ENCODE measurements at places on chromosomes 12 and 14.
A peak's percentile ranks its signal among the peaks of the same experiment; 100 is the strongest.

DNA sequence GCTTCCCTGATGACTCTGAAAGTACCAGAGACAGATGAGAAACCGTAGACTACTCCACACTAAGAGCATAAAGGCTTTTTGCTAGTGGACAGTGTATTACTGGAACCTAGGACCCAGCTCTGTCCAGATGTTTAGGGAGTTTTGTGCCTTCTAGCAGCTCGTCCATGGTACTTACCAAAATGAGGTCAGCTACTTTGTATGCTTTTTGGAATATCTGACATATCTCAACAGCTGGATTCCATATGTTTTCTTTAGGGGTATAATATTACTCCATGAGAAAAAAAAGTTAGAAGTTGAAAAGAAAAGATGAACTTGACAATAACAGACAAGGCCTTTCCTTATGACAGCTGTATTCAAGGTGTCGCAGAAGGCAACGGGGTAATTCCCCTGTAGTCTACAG lies 32.1 kb upstream of the FRMD6 start:
- DNase-seq, result no peak

DNA sequence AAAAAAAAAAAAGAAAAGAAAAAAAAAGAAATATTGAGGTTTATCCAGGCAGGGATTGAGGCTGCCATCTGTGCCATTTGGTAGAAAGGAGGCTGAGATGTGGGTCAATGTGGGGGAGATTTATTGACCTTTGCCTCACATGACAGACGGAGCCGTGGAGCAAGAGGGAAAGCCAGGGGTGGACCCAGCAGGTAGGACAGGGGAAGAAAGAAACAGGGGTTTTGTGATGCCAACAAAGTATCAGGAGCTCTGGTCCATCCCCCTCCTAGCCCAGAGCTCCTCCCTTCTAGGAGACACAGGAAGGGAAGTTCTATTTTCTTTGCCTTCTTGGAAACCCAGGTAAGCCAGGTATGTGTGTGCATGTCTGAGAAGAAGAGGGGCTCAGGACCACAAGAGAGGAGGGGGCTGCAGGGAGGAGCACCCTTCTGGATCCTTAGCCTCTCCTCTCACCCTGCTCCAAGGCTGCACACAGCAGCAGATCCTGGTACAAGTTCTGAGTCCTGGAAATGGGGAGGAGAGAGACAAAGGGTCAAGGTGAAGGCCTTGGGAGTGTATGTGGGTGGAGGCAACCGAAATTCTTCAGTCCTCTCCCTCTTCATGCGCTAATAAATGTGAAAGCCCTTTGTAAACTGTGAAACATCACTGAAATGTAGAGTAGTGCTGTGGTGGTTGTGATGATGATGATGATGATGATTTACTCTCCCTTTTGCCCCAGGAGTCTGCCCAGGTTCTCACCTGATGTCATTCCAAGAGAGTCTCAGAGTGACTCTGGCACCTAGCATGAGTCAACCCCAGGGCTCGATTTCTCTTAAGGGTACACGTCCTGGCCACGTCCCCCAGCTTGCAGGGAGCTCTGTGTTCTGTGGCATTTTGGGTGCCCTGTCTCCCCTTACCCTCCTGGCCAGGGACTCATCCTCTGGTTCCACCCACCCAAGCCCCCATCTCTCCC lies 26.3 kb downstream of the ZFP36L1 start:
- no peak for DNase-seq

GRCh38 chr12:10503460-10503859 lies 2.2 kb upstream of the EIF2S3B start:
- DNase-seq, result no peak

DNA sequence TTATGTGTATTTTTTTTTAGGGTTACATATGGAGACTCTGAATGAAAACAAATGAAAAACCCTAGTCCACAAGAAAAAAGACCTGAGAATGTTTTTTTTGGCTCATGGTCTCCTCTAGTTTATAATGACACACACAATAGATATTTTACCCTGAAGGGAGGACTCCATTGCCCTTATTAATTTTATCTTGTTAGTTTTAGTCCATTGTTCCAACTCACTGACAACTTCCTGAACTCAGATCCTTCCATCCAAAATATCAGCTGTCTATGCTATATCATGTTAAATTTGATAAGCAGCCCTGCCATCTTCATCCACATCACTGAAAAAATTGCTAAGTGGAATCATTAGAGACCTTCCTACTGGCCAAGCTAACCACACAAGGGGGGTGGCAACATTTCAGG lies 232.1 kb downstream of the MON2 start:
- no peak for DNase-seq

- DNase-seq, result no peak
Measured at GRCh38 chr12:13152281-13152680, 44.2 kb upstream of the EMP1 start.

DNA sequence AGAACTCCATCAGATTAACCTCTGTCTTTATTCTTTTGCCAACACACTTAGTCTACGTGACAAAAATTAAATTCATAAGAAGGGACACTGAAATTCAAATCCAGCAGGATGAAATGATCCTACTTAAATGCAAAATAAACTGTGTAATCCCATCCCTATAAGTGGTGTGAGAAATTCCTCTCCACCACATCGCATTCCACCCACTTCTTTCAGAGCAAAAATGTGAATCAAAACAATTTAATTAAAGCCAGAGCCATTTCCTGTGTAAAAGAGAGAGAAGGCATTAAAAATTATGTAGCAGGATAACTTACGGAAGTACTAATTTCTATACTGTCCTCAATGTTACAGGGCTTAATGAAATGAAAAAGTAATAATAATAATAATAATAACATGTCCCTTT lies 844.3 kb downstream of the GALC start:
- no peak for DNase-seq

GRCh38 chr12:2351161-2351560 lies 298.4 kb downstream of the CACNA1C start:
- DNase-seq, result no peak

DNA sequence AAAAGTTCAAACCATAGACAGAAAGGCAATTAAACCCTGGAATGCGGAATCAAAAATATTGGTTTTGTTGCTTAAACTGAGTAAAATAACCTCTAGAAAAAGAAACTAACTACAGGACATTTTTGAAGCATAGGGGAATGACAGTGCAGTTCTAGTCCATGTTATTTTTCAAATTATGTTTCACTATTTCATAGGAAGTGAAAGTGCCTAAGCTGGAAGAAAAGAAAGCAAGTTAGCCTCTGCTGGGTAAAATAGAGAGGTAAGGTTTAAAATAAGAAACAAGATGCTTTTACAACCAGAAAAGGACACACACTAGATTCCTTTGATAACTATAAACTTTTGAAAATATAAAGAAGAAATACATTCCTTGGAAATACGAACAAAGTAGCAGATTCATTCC lies 1.1 kb downstream of the CLECL1 start:
- DNase-seq, result no peak

GRCh38 chr12:132163041-132163910 lies 19.0 kb downstream of the NOC4L start:
- DNase-seq, result no peak

- no peak for DNase-seq
Measured at GRCh38 chr14:34259996-34260395, 202.0 kb downstream of the SPTSSA start.

GRCh38 chr12:21451529-21451928 lies 14.1 kb downstream of the PYROXD1 start:
- no peak for DNase-seq

GRCh38 chr12:53224061-53224896 lies 7.7 kb downstream of the RARG start:
- no peak for DNase-seq

- no peak for DNase-seq
Measured at GRCh38 chr12:106106892-106107291, 31.9 kb downstream of the NUAK1 start.

DNA sequence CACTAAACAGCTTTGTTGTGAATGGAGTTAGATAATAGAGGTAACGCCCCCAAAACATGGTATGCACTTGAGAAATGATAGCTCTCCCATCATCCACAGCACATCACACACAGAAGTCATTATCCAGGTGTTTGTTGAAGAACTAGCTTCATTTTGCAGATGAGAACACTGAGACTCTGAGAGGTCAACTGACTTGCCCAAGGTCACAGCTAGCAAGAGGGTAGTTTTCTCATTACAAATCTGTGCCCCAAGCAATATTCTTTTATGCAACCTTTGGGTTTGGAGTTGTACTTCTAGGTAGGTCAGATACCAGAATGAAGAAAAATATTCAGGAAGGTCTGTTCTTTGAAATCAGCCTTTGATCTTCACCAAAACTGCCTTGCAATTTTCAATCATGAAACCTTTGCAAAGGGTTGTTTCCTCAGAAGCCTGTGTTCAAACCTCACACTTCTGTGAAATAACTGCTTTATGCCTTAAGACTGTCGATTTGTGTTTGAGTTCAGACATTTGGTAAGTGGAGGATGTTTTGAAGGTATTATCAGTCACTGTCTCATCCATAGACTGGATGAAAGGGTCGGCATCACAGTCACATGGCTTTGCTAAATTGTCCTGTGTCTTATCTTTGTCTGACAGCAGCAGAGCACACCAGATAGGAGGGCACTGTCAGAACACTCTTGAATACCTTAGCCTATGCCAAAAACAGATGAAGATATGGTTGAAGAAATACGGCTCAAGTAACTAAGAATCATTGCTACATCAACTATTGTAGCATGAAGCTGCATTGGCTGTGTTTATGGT lies 233.2 kb upstream of the BTG1 start:
- no peak for DNase-seq

DNA sequence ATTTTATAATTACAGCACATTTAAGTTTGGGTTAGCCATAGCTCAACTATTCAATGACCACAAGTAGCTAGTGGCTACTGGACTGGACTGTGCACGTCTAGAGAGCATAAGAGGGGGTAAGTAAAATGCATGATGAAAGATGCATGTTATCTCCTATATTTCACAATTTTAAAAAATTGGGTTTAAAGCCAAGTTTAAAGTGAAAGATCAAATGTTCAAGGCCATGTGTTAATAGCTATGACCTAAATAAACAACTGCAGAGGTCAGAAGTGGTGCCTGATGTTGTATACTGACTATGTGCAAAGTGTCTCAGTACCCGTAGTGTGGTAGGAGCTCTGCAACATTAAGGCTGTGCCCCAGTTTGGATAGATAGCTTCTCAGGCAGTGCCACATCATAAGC lies 48.2 kb downstream of the BMP4 start:
- DNase-seq, result no peak

- DNase-seq, result no peak
Measured at GRCh38 chr14:50967790-50968189, 23.5 kb upstream of the PYGL start.

DNA sequence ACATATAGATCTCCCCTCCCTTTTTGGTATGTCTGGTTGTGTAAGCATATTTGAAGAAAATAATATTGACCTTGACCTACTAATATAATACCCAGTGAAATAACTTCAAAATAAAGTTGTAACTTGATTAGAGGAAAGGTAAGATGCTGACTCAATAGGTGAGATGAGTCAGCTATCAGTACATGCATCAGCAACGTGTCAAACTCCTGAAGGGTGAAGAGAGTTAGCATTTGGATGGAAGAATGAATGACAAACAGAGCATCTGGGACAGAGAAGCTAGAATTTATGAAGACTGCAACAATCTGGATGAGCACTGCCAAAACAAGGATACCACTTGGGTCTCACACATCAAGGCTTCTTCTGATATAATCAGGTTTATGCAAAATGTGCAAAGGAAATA lies 74.9 kb downstream of the PPP2R5E start:
- DNase-seq, result no peak

GRCh38 chr14:104362761-104363605 lies 216.6 kb upstream of the C14orf180 start:
- DNase-seq, result no peak

- DNase-seq, result peak; percentile 40
Measured at GRCh38 chr12:50986966-50987737, 34.8 kb downstream of the HIGD1C start.

DNA sequence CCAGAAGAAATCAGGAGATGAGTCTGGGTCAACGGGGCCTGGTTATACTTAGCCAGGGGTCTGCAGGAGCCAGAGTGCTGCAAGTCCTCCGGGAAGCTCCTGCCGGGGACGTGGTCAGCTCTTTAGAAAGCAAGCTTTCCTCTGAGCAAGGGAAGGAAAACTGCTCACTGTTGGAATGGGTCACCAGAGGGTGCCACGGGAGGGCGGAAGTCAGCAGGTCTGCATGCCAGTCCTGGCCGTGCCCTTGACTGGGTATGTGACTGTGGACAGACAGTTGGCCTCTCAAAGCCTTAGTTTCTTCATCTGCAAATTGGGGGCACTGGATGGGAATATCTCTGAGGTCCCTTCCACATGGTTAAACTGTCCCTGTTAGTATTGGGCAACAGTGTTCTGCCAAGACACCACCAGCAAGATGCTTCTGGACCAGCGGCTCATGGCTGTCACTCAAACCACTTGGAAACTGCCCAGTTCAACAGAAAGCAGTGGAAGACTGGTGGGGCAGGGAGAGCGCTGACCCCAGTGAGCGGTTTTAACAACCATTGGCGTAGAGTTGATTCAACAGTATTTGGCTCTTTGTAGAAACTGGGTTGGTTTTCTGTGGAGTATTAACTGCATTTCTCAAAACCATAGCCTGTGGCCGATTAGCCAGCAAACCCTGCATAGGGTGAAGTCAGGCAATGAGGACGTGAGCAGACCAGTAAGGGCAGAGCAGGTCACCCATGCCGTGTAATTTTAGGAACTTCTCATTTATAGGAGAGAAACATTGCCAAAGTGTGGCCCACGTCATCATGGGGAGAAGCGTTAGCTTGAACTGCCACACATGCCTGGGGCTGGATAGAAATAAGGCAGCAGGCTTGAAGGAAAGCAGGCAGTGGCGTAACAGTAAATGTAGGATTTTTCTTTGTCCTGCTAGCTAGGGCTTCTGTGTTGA lies 163.9 kb upstream of the PRMT8 start:
- DNase-seq, result no peak

DNA sequence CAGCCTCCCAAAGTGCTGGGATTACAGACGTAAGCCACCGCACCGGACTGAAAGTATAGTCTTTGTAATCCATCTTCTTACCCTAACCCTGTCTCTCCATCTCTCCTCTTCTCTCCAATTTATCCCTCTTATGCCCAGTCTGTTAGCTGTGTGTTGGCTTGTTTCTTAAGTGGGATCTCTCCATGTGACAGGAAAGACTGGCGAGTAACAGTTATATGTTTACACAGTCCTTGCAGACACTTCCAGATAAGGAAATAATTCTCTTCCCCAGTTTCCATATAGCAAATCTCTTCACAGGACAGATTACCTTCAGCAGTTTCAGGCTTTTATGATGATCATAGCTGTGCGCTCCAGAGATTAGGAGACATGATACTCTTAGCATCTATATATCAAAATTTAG lies 16.0 kb upstream of the DIP2B start:
- DNase-seq, result no peak

- DNase-seq, result no peak
Measured at GRCh38 chr14:56585461-56586084, 6.0 kb downstream of the TMEM260 start.

DNA sequence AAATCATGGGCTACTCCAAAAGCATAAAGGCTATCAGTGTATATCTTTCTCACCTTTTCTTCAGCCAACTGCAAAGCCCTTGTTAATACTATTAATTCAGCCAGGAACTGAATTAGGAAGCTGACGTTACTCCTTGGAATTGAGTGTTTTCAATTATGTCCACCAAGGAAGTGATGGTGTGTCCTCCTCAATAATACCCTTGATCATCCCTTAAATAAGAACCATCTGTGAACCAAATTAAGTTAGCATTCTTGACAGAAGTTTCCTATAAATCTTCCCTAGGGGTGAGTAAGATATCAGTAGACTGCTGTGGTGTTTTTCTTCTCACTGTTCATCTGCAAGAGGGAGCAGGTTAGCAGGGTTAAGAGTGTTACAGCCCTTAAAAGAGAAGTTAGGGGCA lies 252.3 kb upstream of the AVPR1A start:
- no peak for DNase-seq

- DNase-seq, result peak; percentile 58
Measured at GRCh38 chr12:132600048-132601032, 10.0 kb downstream of the LRCOL1 start.

Measured in liver (tissue), 10 donors.